H9 (cell line): ENCODE measurements at places on chromosomes 2 and 18.

GRCh38 chr2:233832414-233832813, 21.9 kb downstream of the HJURP start:
- DNase-seq, result no peak

GRCh38 chr2:23692851-23693605, 233.9 kb downstream of the ATAD2B start:
- DNase-seq, result no peak

GRCh38 chr18:74818516-74819175, 221.0 kb downstream of the ZNF407 start:
- DNase-seq, result no peak

DNA sequence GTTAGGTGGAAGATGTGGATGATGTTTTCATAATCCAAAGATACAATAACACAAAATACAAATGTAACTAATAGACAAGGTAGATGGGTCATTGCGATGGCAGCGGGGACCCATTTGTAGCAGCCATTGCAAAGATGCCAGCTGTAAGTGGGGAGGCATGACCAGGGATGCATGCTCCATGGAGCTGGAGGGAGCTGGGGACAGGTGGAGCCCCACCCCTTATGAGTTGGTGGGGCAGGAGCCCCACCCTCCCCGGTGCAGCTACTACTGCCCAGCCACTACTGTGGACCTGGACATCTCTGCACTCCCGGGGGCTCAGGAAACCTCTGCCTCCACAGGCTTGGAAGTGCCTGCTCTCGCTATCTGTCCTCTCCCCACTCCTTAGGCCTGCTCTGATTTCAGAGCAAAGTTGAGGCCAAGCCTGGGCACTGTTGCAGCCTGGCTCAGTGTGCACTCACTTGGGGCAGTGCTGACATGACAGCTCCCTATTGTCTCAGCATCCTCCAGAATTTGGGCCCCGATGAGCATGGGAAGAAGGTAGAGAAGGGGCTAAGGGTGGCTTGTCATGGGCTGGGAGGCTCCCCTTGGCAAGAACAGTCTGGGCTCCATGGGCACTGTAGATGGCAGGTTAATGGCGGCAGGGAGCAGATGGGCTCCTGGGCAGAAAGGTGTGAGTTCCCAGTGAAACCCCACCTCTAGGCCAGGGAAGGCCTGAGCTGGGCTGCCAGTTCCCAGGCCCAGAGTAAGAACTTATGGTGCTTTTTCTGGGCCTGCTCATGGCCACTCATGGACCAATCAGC, 81.1 kb downstream of the ZNF804A start:
- no peak for DNase-seq
